ENCODE measurements at places on chromosomes 5 and 9.

DNA sequence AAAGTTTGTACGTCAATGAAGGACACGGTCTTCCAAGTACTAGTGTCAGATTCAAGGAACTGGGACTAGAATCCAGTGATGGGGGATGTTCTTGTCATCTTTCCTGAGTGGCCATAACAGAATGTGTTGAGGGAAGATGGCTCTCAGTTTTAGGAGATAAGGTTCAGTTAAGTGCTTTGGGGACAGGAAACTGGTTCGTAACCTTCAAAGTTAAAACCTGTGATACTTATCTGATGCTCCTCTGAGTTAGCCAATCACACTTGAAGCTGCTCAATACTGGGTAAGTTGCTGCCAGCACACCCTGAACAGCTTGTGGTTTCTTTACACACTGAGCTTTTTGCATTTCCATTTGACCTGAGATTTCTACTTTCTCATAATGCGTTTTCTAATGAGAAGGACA, 64.4 kb downstream of the PIK3R1 start:
- no peak for DNase-seq

- no peak for DNase-seq
Observed at GRCh38 chr5:52428977-52429489, 358.7 kb upstream of the ITGA1 start.

GRCh38 chr9:35537913-35538312, 48.0 kb downstream of the RUSC2 start:
- DNase-seq: no peak

GRCh38 chr5:29263915-29264351, 1929.6 kb upstream of the CDH6 start:
- DNase-seq: no peak

- no peak for DNase-seq
Observed at GRCh38 chr9:72564479-72565281, 43.3 kb downstream of the TMC1 start.

DNA sequence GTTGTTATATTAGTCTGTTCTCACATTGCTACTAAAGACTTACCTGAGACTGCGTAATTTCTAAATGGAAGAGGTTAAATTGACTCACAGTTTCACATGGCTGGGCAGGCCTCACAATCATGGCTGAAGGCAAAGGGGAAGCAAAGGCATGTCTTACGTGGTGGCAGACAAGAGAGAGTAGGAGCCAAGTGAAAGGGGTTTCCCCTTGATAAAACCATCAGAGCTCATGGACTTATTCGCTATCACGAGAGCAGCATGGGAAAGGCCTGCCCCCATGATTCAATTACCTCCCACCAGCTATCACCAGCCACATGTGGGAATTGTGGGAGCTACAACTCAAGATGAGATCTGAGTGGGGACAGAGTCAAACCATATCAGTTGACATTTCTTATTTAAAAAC, 374.5 kb upstream of the RORB start:
- DNase-seq: no peak

DNA sequence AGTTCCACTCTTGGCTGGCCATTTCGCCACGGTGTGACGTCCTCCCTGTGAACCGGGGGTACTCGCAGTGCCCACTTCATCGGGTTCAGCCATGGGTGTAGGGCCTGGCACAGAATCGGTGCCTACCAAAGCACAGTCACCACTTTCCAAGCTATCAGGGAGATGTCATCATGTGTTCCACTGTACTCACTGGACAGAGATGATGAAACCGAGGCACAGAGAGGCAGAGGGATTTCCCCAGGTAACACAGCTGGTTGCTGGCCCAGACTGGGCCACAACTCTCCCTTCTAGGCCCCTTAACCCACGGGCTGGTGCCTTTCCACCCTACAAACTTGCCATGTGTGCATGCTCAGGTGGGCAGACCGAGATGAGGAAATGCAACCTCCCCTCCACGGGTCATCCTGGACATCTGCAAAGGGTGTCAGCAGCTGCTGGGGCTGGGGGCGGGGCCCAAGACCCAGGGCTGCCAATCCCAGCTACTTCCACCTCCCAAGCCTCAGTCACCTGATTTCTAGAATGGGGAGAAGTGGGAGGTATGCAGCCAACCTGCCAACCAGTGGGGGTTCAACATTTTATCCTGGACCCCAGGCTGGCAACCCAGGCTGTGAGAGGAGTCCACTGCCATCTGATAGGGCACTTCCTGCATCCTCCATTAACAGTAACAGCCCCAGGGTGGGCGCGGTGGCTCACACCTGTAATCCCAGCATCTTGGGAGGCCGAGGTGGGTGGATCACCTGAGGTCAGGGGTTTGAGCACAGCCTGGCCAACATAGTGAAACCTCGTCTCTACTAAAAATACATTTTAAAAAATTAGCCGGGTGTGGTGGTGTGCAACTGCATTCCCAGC, 893 bp upstream of the SH2D3C start:
- no peak for DNase-seq

DNA sequence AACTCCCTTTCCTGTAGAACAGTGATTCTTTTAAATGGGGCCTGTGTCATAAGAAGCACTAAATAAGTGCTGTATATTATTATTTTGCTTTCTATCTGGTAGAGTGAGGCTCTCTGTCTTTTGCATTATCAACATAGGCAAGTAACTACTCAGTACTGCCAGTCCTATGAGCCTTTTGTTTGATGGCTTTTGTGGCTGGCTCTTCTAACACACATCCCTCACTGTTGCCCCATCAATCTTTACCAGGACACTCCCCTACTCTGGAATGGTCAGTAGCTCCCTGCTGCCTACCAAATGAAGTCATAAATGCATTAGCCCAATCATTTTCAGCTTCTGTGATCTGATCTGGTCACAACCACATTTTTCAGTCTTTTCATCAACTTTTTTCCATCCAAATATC, 137.6 kb downstream of the INSYN2B start:
- DNase-seq: no peak

DNA sequence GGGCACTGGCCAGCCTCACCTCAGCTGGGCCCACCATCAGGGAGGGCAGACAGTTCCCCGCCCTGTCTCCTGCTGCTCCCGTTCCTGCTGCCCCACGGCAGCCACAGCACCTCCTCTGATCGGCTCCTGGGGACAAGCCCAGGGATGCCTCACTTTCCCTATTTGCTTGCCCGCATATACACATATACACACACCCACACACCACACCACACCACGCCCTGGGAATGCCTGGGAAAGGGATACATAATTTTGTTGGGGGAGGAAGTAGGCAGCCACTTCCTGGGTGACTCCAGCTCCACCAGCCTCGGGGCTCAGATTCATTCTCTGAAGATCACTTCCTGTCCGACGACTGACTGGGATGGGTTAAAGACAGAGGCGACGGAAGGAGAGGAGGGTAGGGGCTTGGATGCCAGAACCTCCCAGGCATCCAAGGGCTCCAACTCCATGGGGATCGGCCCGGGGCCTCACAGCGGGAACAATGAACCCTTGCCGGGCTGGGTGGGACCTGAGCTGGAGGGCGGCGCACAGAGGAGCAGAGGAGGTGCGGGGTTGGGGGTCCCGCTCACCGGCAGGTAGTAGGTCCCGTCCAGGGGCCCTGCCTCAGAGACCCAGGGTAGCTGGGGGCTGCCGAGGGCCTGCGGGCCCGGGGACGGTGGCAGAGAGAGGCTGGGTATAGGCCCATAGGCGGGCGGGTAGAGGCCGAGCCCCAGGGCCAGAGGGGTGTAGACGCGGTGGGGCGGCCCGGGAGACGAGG, 2.0 kb upstream of the MZB1 start:
- no peak for DNase-seq

GRCh38 chr9:92736563-92737215, 27.9 kb downstream of the BICD2 start:
- no peak for DNase-seq

DNA sequence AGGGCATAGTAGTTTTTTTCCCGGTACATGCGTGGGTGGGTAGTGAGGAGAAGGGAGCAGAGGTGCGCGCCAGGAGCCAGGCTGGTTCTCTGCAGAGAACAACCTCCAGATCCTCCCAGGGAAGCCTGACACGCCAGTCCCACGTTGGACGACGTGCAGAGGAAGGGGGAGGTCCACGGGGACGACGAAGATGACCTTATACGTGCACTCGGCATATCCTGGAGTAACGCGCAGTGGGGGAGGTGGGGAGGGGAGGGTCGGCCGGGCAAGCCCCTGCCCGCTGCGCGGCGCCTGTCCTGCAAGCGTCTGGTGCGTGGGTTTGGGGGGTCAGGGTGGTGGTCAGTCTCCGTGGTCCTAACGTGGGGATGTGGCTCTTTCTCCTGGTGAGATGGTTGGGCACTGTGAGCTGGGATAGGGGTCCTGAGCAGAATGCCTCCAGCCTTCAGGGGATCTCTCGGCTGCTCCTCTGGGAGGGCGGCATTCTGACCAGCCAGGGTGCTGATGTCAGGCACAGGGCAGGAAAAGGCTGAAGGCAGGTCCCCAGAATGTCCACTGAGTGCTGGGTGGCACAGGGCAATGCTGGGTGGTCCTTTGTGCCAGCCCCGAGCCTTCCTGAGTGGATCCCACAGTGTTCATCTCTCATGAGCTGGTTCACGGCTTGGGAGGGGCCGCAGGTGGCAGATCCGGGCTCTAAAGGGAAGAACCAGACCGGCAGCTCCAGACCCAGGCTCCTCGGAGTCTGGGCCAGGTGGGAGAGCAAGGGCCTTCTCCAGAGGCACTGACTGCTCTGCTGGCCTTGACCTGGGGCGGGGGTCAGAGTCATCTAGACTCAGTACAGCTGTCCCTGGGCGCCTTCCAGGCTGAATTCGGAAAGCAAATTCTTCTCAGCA, 10.5 kb upstream of the SCGB3A1 start:
- DNase-seq: no peak
